ENCODE measurements at places on chromosomes 12 and 14.

DNA sequence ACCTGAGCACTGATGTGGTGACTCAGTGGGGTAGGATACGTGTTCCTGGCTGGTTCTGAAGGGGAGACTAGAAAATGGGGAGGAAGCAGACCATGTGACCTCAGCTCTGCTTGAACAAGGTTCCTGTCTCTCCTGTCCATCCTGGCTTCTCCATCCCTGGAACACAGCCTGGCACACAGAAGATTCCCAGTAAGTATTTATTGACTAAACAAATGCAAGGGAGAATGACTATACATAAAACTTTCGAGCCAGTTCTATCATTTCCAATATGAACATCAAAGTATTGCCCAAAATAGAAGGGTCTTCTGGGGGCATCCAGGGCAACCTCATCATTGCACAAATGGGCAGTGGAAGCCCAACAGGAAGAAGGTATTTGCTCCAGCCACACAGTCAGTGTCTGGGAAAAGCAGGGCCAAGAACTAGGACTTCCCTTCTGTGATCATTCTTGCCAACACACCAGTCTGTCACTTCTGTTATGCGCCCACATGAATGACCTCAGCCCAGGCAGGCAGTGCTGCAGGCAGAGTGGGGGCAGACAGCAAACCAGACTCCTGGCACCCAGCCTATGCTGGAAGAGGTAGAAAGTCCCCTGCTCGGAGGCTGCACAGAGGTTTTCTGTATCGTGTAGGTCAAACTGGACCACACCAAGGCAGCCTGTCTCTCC, 5.6 kb upstream of the SERPINA9 start:
- peak; percentile 85 for DNase-seq

DNA sequence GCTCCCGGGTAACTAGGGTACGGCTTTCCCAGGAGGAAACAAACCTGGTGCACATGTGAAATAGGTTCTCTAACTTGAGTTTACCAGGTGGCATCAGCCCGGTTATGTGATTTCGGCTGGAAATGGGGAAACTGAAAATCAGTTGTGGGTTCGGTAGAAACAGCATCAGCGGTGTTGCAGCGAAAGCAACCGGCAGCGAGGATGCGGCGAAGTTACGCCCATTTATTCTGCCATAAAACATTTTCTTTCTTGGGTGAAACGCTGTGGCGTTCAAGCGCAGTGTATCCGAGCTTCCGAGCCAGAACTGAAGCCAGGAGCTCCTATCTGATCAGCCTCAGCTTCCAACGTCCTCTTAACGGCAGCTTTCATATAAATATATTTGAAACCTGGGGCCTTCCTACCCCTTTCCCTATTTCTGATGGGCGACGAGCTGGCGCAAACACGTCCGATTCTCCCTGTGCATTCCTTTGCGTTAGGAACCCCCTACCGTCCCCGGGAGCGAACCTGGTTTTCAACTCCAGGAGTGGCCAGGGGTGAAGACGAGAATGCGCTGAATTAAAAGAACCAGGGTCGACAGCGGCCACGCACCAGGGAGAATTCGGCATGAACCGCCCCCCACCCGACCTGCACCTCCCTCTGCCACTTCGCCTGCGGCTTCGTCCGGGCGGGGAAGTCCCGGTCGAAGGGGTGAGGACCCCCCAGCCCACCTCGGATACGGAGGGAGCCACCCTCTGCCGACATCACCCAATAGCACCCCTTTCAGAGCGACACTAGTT, 1.6 kb downstream of the DPF3 start:
- no peak for DNase-seq

DNA sequence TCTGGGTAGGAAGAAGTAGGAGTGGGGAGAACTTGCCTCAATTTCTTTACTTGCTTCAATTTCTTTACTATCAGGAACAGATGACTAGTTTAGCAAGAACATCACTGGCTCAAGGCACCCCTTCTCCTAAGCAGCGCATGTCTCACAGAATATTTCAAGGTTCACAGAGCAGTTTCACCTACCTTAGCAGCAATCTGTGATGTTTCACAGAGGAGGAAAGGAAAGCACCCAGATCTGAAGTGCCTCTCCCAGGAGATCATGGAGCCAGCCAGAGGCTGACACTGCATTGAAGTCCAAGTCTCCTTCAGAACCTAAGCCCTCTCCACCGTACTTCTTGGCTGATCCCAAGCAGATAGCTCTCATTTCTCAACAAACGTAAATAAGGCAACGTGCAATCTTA, 118.7 kb upstream of the PCED1B start:
- no peak for DNase-seq

- DNase-seq, result no peak
Measured at GRCh38 chr12:63764481-63764880, 15.2 kb upstream of the RXYLT1 start.

- no peak for DNase-seq
Measured at GRCh38 chr12:132161796-132162507, 17.7 kb downstream of the NOC4L start.

DNA sequence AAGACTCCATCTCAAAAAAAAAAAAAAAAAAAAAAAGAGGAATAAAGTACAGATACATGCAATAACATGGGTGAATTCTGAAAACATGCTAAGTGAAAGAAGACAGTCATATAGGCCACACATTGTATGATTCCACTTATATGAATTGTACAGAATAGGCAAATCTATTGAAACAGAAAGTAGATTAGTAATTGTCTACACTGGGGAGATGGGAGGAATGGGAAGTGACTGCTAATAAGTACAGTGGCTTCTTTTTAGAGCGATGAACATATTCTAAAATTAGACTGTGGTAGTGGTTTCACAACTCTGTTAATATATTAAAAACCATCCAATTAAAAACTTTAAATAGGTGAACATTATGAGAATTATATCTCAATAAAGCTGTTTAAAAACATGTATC, 74.4 kb downstream of the ANKS1B start:
- DNase-seq, result no peak

DNA sequence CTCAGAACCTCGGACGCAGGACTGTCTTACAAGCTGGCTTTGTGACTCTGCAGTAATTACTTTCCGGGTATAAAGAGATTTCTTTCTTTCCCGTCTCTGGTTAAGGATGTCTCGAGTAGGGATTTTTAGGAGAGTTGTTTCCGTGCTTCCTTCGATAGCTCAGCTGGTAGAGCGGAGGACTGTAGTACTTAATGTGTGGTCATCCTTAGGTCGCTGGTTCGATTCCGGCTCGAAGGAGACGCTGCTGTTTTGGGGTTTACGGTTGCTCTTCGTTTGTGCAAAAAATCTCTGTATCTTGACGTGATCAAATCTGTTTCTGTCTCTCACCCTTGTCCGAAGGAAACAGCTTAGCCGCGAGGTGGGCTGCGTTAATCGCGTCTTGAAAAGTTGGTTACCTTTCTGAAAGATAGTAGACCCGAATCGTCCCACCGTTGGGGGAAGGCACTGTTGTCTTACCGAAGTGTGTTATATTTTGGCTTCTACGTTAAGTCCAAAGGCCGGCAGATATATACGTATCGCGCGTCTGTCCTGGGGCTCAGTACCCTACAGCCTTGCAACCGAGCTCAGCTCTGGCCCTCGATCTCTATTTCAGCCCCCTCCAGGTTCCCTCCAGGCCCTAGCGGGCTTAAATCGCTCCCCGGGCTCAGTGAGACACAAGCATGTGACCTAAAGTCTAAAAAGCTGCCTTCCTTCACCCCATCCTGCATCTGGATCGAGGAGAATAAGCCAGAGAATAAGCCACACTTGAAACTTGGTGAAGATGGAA, 1.1 kb upstream of the RNASE4 start:
- peak; percentile 89 for DNase-seq

- no peak for DNase-seq
Measured at GRCh38 chr12:105234197-105234596, 1.8 kb downstream of the APPL2 start.

DNA sequence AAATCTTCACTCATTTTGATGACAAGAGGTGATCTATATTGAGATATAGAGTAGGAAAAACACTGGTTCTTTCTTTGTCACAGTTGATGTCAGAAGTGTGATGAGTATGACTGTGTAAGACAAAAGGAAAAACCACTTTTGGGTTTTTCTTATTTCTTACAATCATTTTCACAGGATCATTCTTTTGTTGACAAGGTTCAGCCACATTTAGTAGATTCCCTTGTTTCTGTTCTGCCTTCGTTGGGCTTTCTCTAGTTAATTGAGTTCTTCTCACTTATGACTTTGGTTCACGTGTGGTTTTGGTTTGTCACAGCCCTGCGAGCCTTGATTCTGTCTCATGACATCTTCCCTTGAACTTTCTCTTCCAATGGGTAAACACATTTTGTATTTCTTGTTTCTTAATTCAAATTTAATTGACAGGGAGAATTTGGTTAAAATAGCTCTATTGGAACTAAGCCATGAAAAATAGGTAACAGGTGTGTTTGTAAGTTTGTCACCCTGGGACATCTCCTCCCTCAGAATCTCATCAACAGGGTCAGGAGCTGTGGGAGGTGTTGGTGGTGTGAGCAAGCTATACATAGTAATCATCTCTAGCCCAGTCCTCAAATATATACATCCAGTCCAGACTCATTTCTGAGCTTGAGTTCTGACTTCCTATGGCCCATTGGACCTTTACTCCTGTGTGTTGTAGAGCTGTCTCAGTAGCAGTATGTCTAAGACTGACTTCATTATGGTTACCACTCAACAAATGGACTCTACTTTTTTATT, 255.3 kb downstream of the BMP4 start:
- no peak for DNase-seq

DNA sequence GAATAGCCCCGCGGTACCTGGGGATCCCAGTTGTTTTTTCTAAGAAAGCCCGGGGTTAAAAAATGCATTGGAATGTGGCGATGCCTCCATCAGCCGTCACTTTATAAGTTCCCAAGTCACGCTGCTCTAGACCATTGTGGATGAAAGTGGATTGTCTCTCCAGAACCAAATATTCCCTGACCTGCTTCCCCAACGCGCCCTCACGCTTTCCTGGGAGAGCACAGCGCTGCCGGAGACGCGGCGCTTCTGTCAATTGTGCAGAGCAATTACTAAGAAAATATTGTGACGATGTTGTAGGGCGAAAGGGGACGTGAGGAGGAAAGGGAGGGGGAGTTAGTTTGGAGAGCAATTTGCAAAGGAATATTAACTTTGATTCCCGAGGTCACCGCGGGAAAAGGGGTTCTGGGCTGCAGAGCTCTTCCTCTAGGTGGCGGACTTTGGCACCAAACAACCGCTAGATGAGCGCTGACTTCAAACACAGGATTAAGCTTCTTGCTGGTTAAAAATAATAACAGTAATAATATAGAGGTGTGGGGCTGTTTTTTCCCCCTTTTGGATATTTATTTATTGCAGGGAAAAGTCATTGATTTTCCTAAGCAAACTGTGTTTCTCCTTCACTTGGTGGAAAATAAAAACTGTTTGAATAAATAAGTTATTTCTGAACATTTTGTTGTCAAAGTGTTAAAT, 9.6 kb upstream of the FOXG1 start:
- DNase-seq, result no peak

- no peak for DNase-seq
Measured at GRCh38 chr12:6143303-6143675, 18.8 kb upstream of the VWF start.

DNA sequence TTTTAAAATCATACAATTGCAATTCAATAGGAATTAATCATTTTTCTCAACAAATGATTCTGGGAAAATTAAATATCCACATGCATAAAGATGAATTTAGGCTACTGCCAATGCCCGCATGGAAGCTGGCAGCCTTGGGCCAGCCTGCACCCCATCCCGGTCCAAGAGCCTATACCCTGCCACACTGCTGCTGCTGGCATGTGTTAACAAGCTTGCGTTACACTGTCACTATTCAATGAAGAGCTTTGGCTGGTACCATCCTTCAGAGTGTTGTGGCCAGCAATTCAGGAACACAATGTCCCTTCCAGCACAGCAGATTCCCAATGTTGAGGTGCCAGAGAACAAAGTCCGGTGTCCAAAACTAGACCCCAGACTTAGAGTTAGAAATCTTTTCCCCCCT, 13.6 kb upstream of the TAS2R14 start:
- no peak for DNase-seq

DNA sequence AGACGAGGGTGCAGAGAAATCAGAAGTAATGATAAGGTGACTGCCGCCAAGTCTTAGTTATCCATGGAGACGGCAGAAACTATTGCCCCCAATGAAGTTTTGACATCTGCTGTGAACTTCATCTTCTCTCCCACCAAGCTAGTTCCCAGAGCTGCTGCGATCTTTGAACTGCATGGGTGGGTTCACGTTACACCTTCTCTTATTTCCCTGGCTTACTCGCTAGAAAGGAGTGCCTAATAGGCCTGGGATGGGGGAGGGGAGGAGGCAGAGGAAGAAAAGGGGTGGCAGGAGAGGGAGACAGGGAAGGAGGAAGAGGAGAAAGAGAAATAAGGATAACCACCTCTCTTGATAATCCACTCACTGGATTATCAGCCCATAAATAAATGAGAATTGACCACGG, 157.1 kb downstream of the NTF3 start:
- no peak for DNase-seq

DNA sequence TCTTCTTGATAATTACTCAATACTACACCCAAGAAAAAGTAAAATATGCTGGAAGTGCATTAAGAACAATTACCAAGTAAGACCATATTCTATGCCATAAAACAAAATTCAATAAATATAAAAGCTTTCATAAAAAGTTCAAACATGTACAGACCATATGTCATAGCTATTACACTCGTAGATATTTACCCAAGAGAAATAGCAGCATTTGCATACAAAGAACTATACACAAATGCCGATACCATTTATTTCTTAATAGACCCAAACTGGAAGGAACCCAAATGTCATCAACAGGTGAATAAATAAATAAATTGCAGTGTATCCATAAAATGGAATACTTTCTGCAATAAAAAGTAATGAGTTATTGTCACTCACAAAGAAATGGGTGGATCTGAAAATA, 78.3 kb upstream of the SLC16A7 start:
- no peak for DNase-seq

DNA sequence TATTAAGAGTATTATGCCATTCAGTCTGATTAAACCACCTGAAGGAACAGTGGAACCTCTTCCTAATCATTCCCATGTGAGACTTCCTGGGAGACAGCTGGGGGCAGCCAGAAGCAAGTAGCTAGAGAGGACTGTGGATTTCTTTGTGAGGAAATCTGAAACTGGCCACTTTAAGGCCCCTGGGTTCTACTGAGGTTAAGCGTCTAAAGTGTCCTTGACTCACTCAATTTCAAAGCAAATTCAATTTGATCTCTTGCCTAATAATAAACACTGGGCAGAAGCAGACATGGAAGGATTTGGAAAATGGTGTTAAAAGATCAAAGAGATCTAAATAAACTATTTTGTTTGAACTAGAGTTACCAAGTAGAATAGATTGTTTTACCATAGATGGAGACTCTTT, 909.9 kb downstream of the NRXN3 start:
- no peak for DNase-seq

- no peak for DNase-seq
Measured at GRCh38 chr12:1418144-1418543, 176.2 kb downstream of the FBXL14 start.

- DNase-seq, result no peak
Measured at GRCh38 chr12:81798294-81798693, 39.1 kb upstream of the PPFIA2 start.
